ENCODE measurements at places on chromosomes 6 and 20.

DNA sequence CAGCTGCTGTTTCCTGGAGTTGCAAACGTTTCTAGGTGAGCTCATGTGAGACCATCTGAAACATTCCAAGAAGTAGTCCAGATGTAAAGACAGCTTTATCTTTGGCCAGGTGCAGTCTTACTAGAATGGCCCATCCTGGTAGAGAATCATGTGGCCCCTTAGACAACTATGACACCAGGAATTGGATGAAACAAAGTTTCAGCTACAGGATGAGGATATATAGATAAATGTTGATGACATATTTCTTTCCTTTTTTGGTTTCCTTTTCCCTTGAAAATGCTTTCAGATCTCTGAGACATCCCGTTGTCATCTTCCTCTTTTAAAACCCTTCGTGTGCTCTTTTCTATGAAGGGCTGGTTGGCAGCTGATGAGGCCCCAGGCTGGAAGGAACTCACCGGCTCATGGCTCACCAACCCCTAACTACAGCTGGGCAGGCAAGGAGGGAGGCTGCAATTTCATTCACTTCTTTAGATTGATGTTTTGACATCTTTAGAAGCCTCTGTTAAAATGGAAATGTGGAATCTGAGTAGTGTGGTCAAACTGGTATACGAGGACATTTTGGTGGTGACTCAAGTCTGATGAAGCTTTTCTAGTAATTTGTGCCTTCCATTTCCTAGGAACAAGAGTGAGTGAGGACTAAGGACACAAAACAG lies 167.9 kb upstream of the TNFAIP3 start:
- DNase-seq = no peak

DNA sequence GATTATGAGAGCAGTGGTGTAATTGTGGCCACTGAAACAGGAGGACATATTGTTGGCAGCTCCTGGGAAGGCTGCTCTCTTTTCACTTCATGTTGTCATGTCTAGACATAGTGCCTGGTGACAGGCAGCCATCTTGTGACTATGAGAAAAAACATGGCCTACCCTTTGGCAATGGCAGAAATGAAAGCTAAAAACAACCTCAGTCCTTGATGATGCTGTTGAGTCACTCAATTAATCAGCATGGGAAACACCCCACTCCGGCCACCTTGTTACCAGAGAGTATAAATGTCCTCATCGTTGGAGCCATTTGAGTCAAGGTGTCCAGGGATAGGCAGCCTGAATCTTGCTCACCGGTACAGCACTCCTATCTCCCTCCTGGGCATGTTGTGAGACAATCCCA lies 31.2 kb upstream of the HMGA1 start:
- no peak for DNase-seq

GRCh38 chr6:40960742-40961430 lies 78.1 kb downstream of the UNC5CL start:
- DNase-seq = no peak

GRCh38 chr6:95576218-95576997 lies 927 bp upstream of the MANEA start:
- DNase-seq = no peak

DNA sequence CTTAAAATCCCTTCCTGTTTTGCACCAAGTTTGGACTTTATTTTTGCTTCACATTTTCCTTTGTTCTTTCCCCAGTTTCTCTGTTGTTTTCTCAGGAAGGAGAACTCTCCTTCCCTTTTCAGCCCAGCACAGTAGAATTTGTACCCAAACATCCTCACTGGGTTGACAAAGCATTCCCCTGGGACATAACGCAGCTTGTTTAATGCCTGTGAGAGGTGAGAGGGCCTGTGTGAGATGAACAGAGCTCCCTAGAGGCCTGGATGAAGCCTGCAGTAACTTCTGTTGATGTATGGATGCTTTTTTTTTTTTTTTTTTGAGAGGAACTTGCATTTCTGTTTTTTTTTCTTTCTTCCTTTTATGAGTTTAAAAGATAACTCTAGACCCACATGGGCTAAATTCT lies 104.9 kb upstream of the SLC22A23 start:
- no peak for DNase-seq

- DNase-seq = no peak
Observed at GRCh38 chr6:91063362-91063761, 476.5 kb upstream of the MAP3K7 start.

Data from colonic mucosa (tissue), 4 donors.